ENCODE measurements at places on chromosomes 2 and 18.

DNA sequence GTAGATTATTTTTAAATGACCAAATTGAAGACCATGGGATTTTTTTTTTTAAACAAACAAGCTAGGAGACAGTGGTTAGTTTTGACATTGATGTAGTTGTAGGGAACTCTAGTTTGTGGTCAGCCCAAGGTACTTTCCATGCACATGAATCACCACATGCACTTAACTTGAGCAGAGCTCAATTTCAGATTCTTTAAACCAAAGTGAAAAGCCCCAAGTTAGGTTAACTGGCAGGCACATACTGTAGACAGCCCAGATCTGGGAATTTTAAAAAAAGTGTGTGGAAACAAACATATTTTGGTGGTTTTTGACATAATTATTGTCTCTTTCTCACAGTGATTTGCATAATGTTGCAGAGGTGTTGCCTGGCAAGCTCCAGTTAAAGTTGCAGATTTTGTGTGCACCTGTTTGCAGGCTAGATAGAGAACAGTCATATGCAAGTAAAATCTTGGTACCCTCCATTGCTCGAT is 88.4 kb downstream of the BCL2L11 start:
- DNase-seq = peak; percentile 84

DNA sequence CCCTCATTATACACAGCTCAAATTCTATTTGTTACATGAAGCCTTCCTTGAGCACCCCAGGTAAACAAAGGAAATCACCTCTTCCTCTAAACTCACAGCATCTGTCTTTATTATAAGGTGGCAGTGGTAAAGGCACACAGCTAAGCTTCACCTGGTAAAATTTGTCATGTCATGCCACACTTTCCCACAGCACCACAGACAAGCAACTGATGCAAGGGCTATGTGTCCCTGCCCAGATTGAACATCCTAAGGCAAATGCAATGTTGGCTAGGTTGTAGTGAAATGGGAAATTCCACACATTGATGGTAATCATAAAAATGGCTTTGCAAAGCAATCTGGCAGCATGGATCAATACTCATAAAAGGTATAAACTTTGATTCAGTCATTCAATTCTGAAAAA is 18.9 kb downstream of the LDAH start:
- no peak for DNase-seq

- peak; percentile 80 for DNase-seq
These were observed at the start of gene CNGA3 for GRCh38 chr2:98346311-98347236. TSS of gene CNGA3 (plus strand) at chr2:98346456. CDS start at chr2:98369976, 23,520 bp downstream.

DNA sequence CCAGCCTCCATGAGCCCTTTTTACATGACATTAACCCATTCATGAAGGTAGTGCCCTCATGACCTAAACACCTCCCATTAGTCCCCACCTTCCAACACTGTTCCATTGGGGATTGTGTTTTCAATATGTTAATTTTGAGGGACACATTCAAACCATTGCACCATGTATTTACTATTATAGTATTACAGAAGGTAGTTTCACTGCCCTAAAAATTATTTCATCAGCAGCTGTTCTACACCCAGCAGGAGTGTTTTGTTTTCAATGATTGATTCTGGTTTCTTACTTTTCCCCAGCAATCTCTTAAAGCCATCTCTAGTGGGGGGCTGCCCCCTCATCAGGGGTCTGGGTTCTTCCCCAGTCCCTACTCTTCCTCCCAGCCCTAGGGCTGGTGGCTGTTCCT is 71.9 kb downstream of the CERS6 start:
- DNase-seq = no peak

DNA sequence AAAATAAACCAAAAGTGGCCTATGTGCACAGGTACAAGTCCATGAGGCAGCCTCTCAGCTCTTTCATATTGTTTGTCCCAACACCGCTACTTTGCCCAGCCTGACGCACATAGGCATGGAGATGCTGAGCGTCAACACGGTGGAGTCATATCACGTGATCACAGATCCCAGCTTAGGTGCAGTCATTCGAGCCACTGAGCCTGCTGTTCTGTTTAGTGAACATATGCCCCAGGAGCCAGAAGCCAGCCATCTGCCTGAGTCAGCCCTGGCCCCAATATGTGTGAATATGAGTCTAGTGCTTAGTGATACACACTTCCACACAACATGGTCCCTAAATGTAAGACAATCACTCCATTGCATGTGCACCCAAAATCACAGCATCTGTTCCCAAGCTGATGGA is 88.2 kb upstream of the LCLAT1 start:
- no peak for DNase-seq

- DNase-seq = no peak
These were observed 41.1 kb downstream of the TMEM37 start for GRCh38 chr2:119472749-119473148.

Measured in activated CD4-positive, alpha-beta T cell treated with anti-CD3 and anti-CD28 coated beads, Interleukin-2, amount 10 ng/mL, durations not matched to agents 24 days and 14 days (primary cell).